ENCODE measurements at places on chromosomes 12 and 14.
A peak's percentile ranks its signal among the peaks of the same experiment; 100 is the strongest.

GRCh38 chr12:16150276-16150675 is 127.2 kb downstream of the SLC15A5 start:
- no peak for DNase-seq

GRCh38 chr12:12315838-12316237 is 34.2 kb downstream of the MANSC1 start:
- DNase-seq, result no peak

- DNase-seq, result no peak
Measured at GRCh38 chr14:94052199-94052598, 26.1 kb downstream of the OTUB2 start.

- DNase-seq, result no peak
Measured at GRCh38 chr14:93857500-93858283, 69.4 kb upstream of the PRIMA1 start.

- DNase-seq, result no peak
Measured at GRCh38 chr12:117524806-117525205, 163.4 kb upstream of the NOS1 start.

DNA sequence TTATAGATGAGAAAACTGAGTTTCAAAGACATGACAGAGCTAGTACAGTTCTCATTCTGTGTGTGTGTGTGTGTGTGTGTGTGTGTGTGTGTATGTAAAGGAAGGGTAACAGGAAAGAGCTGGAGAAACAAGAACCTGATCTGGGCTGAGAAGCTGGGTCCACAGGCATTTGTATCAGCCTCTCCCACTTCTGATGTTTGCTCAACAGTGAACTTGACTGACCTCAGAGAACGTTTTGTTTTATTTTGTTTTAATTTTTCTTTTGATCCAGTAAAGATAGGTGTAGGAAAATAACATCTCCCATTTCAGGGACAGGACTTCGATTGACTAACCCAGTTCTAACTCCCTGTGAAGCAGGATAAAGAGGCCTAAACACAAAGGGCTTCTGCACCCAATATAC is 85.4 kb downstream of the STXBP6 start:
- no peak for DNase-seq

- DNase-seq, result no peak
Measured at GRCh38 chr14:39367387-39367751, 64.9 kb downstream of the FBXO33 start.

GRCh38 chr12:51917746-51918453 is 10.6 kb downstream of the ACVRL1 start:
- DNase-seq, result no peak

- no peak for DNase-seq
Measured at GRCh38 chr14:84017495-84017894, 1512.4 kb upstream of the FLRT2 start.

DNA sequence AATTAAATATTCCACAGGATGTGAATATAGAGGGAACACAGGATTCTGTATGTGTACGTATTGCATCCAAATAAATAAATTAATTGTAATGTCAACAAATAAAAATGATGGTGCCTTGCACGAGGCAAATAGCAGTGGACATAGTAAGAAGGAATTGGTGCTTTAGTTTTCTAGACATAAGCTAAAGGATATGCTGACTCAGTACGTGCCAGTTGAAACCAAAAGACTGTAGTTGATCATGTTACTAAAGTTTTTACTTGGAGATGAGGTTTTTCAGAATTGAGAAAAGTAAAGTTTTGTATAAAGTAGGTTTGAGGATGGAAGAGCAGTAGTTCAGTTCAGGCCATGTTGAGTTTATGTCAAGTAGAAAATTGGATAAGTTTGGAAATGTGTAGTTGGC is 807.2 kb downstream of the SLC16A7 start:
- DNase-seq, result no peak

DNA sequence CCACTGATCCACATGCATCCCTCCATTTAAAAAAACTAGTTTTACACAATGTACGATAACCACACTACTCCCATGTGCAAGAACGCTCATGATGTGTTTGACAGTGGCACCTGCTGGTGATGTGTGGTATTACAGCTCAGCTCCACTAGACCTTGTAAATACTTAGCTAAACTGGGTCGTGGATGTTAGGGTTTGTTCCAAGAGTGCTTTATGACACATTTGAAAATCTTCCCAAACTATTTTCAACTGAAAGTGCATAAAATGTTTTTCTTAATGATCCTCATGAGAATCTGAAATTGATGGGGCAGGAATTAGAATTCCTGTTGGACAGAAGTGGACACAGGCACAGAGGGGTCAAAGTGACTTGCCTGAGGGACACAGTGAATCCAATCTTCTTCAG is 99.2 kb downstream of the SCARB1 start:
- peak; percentile 68 for DNase-seq

DNA sequence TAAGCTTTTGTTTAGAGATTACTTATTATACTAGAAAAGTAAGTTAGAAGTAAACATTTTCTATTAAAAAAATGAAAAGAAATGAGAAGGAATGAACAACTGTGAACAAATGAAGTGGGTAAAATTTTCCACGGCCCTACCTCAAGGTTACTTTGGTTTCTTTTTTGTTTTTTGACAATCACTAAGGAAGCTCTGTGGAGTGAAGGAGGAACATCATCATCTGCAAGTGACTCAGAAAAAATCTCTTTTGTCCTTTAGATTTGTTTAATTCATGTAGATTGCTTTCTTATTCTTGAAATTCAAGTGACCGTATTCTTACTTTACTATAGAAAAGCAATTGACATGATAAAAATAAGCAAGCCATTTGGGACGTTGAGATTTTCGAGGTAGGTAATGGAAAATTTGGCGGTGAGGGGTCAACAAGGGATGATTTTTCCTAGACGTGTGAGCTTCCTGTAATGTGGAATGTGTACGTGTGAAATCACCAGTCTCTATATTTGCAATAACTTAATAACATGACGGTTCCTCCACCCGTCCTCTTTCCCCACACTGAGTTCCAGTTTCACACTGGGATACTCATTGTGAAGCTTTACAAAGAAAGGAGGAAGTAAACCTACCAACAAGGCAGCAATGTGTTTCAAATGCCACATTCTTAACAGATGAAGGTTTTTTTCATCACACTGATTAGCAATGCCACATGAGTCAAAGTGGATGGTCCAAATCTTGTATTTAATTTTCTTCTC is 62.3 kb upstream of the EGLN3 start:
- no peak for DNase-seq

DNA sequence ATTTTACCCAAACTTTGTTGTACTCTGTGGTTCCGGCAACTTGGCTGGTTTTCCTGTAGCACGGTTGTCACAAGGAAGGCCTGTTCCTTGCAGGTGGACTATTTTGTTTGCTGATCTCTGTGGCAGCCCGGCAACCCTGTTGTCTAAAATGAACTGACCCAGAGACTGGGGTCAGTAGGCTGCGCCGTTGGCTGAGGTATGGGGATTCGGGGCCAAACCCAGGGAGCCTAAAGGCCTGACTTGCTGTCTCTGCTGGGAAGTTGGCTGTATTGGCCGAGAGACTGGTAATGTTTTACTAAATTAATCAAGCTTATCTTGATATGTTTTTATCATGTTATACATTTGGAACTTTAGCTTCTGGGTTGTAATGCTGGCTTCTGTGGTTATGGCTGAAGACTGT is 13.8 kb downstream of the SMIM41 start:
- DNase-seq, result no peak

DNA sequence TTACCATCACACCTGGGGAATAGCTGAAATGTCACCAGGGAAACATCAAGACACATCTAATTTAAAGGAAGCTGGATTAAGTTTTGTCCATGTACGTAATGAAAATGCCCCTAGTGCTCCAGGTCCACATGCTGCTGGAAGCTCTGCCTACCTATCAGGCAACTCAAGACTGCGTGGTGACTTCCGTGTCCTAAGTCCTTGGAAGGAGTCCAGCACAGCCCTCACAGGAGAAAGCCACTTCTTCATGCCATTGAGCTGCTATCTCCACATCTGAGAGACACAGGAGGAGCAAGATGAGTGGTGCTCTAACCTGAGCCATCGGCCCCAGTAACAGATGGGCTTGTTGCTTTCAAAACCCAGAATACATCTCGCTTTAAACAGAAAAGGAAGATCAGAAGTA is 316.4 kb downstream of the DPF3 start:
- no peak for DNase-seq

GRCh38 chr14:85620947-85621346 is 91.0 kb downstream of the FLRT2 start:
- DNase-seq, result no peak

DNA sequence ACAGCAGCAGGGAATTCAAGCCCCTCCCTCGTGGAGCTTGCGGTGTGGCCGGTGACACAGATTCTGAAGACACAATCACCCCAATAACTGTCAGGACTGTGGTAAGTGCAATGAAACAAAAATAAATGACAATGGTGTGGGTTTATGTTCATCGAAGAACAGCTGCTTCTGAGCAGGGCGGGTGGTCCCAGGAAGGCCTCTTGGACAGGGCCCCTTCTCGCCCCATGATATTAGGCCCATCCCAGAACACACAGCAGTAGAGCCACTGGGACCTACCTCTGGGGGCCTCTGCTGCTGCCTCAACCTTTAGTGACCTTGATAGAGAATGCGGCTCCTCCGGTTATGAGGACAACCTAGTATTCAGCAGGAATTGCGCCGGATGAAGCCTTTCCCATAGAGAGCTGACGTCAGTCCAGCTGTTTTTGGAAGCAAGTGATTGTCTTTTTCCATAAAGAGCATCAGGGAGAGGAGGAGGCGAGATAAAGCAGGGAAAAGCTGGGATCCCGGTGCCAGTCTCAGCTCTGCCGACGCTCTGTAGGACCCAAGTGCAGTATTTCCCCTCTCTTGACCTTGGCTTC is 84.1 kb upstream of the BCL11B start:
- DNase-seq, result no peak

DNA sequence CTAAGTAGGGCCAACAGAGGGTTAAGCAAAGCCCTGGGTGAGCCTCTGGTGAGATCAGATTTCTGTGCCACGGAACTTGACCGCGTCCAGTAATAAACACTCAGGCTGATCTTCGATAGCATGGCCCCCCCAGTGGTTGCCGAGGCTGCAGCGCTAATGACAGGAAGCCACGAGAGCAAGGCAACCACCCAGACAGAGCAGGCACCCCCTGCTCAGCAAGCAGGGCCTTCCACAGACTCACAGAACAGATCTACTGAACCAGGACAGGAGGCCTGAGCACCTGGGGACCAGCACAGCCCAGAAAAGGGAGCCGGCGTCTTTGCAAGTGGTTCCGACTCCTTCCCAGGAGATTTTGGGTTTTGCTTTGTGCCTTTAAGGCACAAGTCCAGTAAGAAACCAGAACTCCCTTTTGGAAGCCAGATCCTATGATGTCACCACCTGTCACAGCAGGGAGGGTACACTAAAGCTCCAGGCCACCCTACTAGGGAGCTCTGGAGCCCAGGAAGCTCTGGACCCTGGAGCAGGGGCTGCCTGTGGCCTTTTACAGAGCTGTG is 42.3 kb downstream of the BCL11B start:
- DNase-seq, result no peak

- DNase-seq, result no peak
Measured at GRCh38 chr12:132071040-132071810, 72.9 kb downstream of the DDX51 start.

- no peak for DNase-seq
Measured at GRCh38 chr14:83289896-83290295, 1756.2 kb upstream of the SEL1L start.

GRCh38 chr12:106082216-106083175 is 56.3 kb downstream of the NUAK1 start:
- peak; percentile 74 for DNase-seq

DNA sequence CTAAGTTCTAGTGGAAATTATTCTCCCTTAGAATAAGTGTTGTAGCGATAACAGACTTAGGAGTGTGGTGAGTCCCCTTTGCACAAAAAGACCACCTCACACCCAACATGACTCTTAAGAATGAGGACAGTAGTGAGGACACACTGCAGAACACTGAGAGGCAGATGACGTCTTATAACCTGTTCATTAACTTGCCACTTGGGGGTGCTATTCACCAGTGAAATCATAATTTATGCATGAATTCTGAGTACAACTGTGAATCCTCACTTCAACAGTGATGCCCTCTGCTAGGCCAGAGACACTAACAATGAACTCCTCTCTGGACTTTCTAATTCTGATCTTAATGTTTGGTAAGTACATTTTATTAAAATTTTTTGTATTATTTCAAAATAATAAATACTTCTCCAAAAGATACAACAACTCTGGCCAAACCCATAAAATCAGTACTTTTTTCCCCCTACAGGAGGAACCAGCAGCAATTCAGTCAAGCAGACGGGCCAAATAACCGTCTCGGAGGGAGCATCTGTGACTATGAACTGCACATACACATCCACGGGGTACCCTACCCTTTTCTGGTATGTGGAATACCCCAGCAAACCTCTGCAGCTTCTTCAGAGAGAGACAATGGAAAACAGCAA is 274.7 kb downstream of the DAD1 start:
- DNase-seq, result peak; percentile 53
